ENCODE measurements at places on chromosomes 11 and 22. TPM values are rescaled to one million over a fixed set of nuclear protein-coding genes. Genes with fewer than 3 reads are reported as not detected.
A peak's percentile ranks its signal among the peaks of the same experiment; 100 is the strongest.

Gene CHADL
- not detected for total RNA-seq

Gene GCAT
- total RNA-seq: 24.4 TPM

Gene CHKB
- 45.4 TPM for total RNA-seq

Gene GGTLC3
- total RNA-seq: not detected

Gene TTC28
- total RNA-seq: 12.0 TPM

Gene OR5A1
- not detected for total RNA-seq

Gene SLC43A3
- not detected for total RNA-seq

Gene DNAJB7
- not detected for total RNA-seq

Gene EFEMP2
- total RNA-seq: 1.4 TPM

Gene CCDC157
- 4.8 TPM for total RNA-seq

Gene SHANK2
- 177 TPM for total RNA-seq

Gene UCP2
- 144 TPM for total RNA-seq

Gene GDPD4
- total RNA-seq: not detected

- no peak overlapping the region for H3K4me3 ChIP-seq
- DNase-seq: no peak
- no peak overlapping the region for H3K27ac ChIP-seq
- H3K4me1 ChIP-seq: no peaks in the 10 kb centered on the region
- no peaks in the 10 kb centered on the region for H3K36me3 ChIP-seq
These were observed 19.7 kb downstream of the SHISAL1 start for GRCh38 chr22:44293034-44293433.

GRCh38 chr11:118434553-118435289 lies 1.6 kb upstream of the KMT2A start:
- peaks cover 17% of the 10 kb centered on the region for H3K4me1 ChIP-seq
- H3K36me3 ChIP-seq: no peaks in the 10 kb centered on the region
- no peaks in the 10 kb centered on the region for H3K27me3 ChIP-seq
- H3K4me3 ChIP-seq: peak overlapping the region; percentile 97
- peak overlapping the region; percentile 88 for H3K27ac ChIP-seq
- DNase-seq: peak; percentile 69

- H3K27me3 ChIP-seq: no peaks in the 10 kb centered on the region
- H3K4me3 ChIP-seq: no peak overlapping the region
- no peak overlapping the region for H3K27ac ChIP-seq
- DNase-seq: no peak
- H3K36me3 ChIP-seq: no peaks in the 10 kb centered on the region
These were observed 66.1 kb downstream of the FAR1 start for GRCh38 chr11:13734530-13734929.

GRCh38 chr11:128882451-128882850 lies 8.7 kb upstream of the KCNJ5 start:
- peaks cover 3% of the 10 kb centered on the region for H3K27me3 ChIP-seq
- H3K27ac ChIP-seq: no peak overlapping the region
- no peak overlapping the region for H3K4me3 ChIP-seq
- H3K4me1 ChIP-seq: no peaks in the 10 kb centered on the region
- no peaks in the 10 kb centered on the region for H3K36me3 ChIP-seq
- peak; percentile 17 for DNase-seq

- peaks cover 13% of the 10 kb centered on the region for H3K27me3 ChIP-seq
- H3K4me1 ChIP-seq: peaks cover 6% of the 10 kb centered on the region
- no peaks in the 10 kb centered on the region for H3K36me3 ChIP-seq
- no peak for DNase-seq
- H3K27ac ChIP-seq: no peak overlapping the region
These were observed 4.8 kb downstream of the POU2F3 start for GRCh38 chr11:120244476-120245365.

- no peaks in the 10 kb centered on the region for H3K36me3 ChIP-seq
- DNase-seq: no peak
- H3K27me3 ChIP-seq: no peaks in the 10 kb centered on the region
- no peak overlapping the region for H3K4me3 ChIP-seq
- H3K27ac ChIP-seq: no peak overlapping the region
- H3K4me1 ChIP-seq: no peaks in the 10 kb centered on the region
These were observed 424.4 kb upstream of the LARGE1 start for GRCh38 chr22:34344702-34345101.

DNA sequence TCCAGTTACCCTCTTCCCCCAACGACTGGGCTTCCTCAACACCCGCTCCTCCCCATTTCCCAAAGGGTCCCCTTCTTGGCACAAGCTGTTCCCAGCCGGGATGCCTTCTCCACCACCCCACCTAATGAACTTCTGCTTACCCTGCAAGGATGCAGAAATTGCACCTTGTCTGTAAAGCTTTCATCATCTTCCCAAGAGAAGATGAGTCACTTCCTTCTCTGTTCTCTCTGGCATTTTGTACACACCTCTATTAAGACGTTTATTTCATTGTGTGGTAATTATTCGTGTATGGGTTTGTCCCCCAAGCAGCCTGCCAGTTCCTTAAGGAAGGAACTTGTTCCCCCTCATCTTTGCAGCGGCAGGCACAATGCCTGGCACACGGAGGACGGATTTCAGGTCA lies 351.1 kb downstream of the CADM1 start:
- no peaks in the 10 kb centered on the region for H3K27me3 ChIP-seq
- no peaks in the 10 kb centered on the region for H3K36me3 ChIP-seq
- no peak for DNase-seq
- H3K4me1 ChIP-seq: no peaks in the 10 kb centered on the region
- H3K4me3 ChIP-seq: no peak overlapping the region

DNA sequence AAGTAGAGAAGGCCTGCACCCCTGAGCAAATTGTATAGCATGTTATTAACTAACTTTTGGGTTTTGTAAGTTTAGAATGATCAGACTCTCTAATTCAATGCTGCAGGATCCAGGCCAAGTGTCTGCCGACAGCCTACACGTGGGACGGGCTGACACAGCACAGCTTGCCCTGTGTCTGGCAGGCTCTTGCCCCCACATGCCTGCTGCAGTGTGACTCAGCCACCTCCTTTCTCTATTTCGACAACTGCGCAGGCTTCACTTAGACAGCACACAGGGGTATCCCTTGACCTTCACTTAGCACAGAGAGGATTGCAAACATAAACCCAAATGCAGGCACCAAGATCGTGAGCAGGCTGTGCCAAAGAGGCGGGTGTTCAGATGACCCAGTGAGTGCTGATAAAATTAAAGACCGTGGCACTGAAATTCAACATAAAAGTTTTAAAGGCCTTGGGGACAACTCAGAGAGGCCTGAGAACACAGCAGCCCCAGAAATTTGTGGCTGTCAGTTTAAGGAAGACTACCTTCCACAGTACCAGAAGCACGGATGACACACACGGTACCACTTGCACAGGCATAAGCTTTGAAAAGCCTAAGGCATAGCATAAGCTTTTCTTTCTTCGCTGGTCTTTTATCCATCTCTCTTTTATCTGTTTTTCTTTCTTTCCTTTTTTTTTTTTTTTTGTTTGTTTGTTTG lies 37.8 kb downstream of the SCN3B start:
- no peak for DNase-seq
- H3K27me3 ChIP-seq: no peaks in the 10 kb centered on the region
- H3K4me1 ChIP-seq: no peaks in the 10 kb centered on the region
- no peak overlapping the region for H3K27ac ChIP-seq
- H3K4me3 ChIP-seq: no peak overlapping the region

DNA sequence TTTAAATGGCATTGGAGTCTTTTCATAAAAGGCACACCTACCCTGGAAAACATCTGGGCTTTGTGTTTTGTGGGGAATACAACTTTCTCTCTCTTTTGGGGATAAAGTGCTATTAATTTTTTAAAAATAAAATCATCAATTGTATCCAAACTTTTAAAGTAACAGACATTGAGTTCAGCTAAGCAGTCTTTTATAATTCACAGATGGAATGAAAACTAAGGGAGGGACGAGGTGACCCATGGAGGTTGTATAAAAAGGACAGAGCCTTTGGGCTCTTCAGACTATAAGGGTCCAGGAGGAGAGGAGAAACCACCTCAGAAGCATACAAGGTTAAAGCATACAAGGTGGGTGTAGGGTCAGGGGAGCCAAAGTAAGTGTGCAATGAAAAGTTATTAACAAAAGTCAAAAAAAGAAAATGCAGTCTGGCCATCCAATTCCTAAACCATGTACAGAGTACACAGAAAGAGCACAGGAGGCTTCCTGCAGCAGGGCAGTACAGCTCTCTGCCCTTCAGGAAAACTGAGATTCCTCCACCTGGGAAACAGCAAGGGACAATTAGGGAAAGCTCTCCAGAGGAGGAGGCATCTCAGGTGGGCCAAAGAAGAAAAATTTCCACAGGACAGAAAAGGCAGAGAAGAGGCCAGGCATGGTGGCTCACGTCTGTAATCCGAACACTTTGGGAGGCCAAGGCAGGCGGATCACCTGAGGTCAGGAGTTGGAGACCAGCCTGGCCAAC lies 10.5 kb downstream of the KLHL22 start:
- no peak overlapping the region for H3K27ac ChIP-seq
- H3K36me3 ChIP-seq: no peaks in the 10 kb centered on the region
- H3K27me3 ChIP-seq: no peaks in the 10 kb centered on the region

- H3K27me3 ChIP-seq: no peaks in the 10 kb centered on the region
- no peak for DNase-seq
- H3K4me3 ChIP-seq: no peak overlapping the region
These were observed 12.3 kb upstream of the MARK2 start for GRCh38 chr11:63826471-63827190.

DNA sequence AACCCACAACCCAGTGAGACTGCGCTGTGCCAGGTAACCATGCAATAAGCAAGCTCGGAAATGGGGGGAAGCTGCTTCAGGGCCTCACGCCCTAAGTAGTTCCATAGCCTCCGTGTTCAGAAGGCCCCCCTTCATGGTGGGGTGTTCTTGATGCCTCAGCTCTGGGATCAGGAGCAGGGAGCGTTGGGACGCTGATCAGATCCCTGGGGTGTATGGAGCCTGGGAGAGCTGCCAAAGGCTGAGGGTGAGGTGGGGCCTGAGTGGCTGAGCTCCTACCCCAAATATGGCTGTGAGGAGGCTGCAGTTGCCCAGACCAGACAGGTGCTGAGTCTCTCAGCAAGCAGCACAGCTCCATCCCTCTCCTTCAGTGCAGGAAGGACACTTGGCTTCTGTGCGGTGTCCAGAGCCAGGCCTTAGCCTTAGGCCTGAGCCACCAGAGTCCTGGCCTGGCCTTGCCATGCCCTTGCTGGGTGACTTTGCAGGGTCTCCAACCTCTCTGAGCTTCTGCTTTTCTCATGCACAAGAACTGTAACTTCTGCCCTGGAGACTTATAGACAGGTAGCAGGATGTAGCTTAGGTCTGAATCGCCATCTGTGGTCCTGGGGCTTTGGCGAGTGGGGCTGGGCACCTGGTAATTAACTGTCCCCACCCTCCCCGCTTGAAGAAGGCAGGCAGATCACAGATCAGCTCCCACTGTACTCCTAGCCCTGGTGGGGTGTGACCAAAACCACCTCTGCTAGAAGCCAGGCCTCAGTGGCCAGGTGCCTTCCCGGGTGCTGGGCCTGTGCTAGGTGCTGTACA lies 5.3 kb downstream of the MMP11 start:
- H3K4me3 ChIP-seq: no peak overlapping the region
- H3K27ac ChIP-seq: no peak overlapping the region
- no peak for DNase-seq
- H3K27me3 ChIP-seq: no peaks in the 10 kb centered on the region
- no peaks in the 10 kb centered on the region for H3K36me3 ChIP-seq

DNA sequence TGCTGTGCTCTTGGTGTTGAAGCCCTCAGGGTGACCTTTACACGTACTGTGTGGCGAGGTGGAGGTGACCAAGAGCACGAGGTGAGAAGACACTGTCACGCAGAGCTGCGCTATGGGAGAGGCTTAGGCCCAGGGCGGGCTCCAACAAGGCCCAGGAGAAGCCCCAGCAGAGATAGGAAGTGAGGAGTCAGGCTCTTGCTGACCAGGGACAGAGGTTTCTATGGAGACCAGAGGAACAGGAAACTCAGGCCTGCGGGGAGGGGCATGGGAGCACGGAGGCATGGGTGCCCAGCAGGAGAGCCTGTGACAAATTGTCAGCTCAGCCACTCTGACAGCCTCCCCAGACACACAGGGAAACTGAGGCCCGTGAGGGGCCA lies 15.8 kb downstream of the DGKZ start:
- no peaks in the 10 kb centered on the region for H3K27me3 ChIP-seq
- peaks cover 3% of the 10 kb centered on the region for H3K36me3 ChIP-seq
- no peak overlapping the region for H3K4me3 ChIP-seq
- DNase-seq: no peak

DNA sequence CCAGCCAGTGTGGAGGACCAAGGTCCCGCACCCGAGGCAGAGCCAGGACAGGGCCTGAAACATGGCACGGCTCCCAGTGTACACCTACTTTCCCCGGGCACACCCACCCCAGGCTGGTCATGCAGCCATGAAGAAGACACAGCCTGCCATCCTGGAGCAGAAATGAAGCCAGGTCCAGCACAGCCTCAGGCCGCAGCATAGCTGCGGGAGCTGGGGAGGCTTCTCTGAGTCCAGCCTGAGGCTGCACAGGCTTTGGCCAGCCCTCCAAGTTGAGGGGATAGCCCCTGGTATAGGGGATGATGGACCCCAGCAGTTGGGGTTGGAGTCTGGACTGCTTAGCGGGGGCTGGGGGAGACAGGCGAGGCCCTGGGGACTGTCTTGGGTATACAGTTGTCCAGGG lies 2.9 kb upstream of the HDAC10 start:
- 0 out of 2 replicates have a peak, but pooled peaks cover 2% of the 10 kb centered on the region for H3K36me3 ChIP-seq
- DNase-seq: no peak
- no peak overlapping the region for H3K27ac ChIP-seq
- H3K4me1 ChIP-seq: peaks cover 18% of the 10 kb centered on the region
- no peak overlapping the region for H3K4me3 ChIP-seq
- H3K27me3 ChIP-seq: no peaks in the 10 kb centered on the region

DNA sequence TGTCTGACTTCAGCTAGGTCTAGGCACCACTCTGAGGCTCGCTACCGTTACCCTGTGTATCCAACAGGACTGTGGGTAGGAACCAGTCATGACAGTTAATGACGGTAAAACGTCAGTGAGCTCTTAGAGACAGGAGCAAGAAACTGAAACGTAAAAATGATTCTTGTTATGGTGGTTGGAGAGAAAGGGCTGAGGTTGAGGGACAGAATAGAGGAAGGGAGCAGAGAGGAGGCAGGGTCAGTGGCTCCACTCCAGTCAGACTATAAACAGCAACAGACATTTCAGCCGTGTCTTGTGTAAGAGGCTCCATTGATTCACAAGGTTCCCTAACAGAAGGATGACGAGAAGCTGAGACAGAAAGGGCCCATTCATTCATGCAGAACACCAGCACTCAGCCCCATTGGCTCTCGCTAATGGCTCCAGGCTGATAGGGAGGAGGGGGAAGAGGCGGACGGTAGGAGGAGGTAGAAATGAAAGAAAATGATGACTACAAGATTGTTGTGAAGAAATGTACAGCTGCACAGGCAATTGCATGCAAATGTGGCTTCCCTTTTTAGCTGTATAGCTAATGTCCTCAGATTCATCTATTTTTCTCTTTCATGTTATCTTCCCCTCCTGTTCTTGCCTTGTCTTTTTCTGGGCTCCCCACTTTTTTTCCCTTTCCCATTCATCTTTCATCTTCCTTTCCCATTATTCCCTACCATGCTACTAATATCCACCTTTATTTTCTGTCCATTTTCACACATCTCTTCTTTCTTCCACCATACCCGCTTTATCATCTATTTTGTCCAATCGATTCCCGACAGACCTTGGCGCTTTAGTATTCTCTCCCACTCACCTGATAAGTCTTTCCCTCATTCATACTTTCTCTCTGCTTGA lies 34.3 kb downstream of the ETS1 start:
- DNase-seq: no peak
- no peak overlapping the region for H3K4me3 ChIP-seq
- no peak overlapping the region for H3K27ac ChIP-seq
- H3K27me3 ChIP-seq: no peaks in the 10 kb centered on the region
- H3K4me1 ChIP-seq: peaks cover 3% of the 10 kb centered on the region
